ENCODE measurements at places on chromosomes 1 and 21. TPM values are rescaled to one million over a fixed set of nuclear protein-coding genes. Genes with fewer than 3 reads are reported as not detected.

Gene FNDC5
- total RNA-seq: 162 TPM

Gene SLAMF6
- not detected for total RNA-seq

Gene SPRR2E
- 1.2 TPM for total RNA-seq

DNA sequence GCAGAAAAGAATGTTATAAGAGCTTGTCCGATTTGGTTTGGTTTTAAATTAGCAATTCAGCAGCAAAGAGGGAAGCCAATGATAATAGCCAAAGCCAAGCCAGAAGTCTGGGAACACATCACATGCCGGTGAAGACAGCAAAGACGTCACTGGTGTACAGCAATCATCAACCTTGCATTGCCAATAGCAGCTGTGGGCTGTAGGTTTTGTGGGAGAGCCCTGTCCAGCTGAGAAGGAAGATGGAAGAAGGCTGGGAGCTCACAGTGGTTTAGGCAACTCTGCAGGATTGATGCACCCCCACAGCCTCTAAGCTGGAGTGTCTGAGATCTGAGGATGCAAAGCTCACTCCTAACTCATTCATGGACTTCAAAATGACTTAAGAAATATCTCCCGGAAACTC, 338.7 kb downstream of the SIPA1L2 start:
- peaks cover 1% of the 10 kb centered on the region for H3K27me3 ChIP-seq
- H3K36me3 ChIP-seq: no peaks in the 10 kb centered on the region
- DNase-seq: no peak
- no peak overlapping the region for H3K4me3 ChIP-seq

DNA sequence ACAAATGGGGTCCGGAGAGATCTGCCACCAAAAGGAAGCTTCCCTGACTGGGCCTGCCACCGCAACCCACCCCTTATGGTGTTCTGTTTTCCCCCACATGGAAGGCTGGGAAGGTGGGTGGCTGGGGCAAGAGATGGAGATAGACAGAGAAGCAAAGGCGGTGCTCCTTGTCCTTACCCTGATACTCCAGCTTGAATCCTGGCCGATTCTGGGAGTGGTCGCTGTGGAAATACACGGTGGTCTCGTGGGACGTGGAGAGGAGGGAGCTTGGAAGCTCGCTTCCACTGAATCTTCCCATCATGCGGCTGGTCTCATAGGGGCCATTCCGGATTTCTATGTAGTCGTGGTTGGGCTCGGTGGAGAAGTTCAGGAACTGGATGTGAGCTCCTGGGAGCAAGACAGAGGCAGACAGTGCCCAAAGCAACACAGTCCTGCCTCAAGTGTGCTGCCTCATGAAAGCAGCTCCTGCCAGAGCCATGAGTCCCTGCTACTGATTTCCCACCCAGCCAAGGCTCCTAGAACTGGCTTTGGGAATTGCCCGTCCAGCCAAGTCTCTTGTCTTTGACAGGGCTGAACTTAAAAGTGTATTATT, 138.5 kb downstream of the ZSCAN20 start:
- DNase-seq: no peak
- no peak overlapping the region for H3K27ac ChIP-seq
- H3K36me3 ChIP-seq: no peaks in the 10 kb centered on the region
- H3K27me3 ChIP-seq: peaks cover 32% of the 10 kb centered on the region

DNA sequence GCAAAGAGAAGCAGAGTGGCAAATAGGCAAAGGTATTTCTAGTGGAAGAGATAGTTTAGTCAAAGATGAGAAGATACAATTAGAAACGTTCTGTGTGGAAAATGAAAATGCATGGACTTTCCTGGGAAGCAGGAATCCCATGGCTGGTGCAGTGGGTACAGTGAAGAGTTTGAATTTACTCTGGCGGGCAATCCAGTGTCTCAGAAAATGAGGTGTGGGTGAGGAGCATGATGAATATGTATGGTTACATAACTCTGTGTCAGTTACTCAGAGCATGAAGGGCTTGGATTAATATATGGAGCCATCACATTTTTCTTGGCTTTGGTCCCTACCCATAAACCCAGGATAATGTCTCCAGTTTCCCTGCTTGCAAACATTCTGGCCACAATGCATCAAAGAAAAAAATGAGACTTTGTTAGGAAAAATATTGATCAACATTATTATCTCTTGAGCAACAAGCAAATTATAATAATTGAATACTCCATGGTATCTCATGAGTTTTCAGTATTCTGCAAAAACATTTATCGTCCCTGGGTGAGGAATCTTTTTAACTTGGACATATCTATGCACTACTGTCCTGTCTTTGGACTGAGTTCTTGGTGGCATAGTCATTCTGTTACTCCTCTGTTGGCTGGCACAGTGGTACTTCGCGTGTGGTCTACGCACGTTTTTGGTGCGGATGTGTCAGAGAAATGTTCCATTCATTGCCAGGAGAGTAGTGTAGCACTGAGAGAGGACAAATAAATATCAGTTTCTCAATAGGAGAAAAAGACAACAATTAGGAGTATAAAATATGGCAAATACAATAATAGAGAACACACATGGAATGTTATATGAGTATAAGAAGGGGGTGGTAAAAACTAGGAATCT, 173.7 kb upstream of the C1orf105 start:
- H3K27me3 ChIP-seq: no peaks in the 10 kb centered on the region
- no peak for DNase-seq

DNA sequence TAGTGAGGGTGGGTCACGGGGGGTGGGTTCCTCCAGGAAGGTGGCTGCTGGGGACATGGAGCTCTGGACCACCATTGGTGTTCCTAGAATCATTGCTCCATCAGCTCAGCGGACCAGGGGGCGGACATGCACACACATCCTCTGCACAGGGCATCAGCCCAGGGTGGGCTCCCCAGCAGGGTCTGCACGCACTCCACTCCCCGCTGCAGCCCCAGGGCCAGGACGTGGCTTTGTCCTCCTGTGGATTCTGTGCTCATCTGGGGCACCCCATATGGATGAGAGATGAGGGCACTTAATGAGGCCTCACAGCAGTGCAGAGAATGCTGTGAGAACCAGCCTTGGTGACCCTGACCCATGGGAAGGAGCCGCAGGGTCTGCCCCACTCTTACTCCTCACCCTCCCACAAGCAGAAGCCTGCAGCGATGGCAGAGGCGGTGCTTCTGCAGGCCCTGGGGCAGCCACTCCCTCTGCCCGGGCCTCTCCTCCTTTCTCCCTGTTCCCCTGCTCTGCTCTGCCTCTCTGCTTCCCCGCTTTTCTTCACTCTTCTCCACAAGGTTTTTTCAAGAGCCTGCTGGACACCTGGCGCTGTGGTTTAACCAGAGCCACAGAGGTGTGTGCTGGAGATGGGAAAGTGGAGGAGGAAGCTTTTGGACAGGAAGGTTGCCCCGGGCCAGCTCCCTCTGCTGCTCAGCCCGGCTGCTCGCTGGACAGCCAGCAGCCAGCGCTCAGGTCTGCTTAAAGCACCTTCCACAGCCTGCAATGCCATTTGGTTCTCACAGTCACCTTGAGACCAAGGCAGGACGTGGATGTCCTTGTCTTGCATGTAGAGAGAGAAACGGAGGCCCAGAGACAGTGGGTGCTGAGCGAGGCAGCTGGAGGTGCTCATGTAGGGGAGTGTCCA, 26.3 kb upstream of the PCBP3 start:
- peaks cover 35% of the 10 kb centered on the region for H3K27me3 ChIP-seq
- H3K36me3 ChIP-seq: no peaks in the 10 kb centered on the region
- no peak overlapping the region for H3K4me3 ChIP-seq
- H3K27ac ChIP-seq: no peak overlapping the region
- peaks cover 24% of the 10 kb centered on the region for H3K4me1 ChIP-seq

- no peak overlapping the region for H3K27ac ChIP-seq
- no peaks in the 10 kb centered on the region for H3K4me1 ChIP-seq
- H3K4me3 ChIP-seq: no peak overlapping the region
- H3K27me3 ChIP-seq: peaks cover 12% of the 10 kb centered on the region
- no peak for DNase-seq
Measured at GRCh38 chr1:70979313-70979712, 68.3 kb downstream of the PTGER3 start.

- no peaks in the 10 kb centered on the region for H3K27me3 ChIP-seq
- no peak overlapping the region for H3K4me3 ChIP-seq
- H3K27ac ChIP-seq: no peak overlapping the region
- no peak for DNase-seq
- H3K36me3 ChIP-seq: peaks cover 46% of the 10 kb centered on the region
Measured at GRCh38 chr1:3827813-3828307, 29.2 kb downstream of the CEP104 start.
